ENCODE measurements at places on chromosomes 6 and 20.

GRCh38 chr20:33839591-33839990 is 28.4 kb downstream of the CHMP4B start:
- DNase-seq, result no peak

DNA sequence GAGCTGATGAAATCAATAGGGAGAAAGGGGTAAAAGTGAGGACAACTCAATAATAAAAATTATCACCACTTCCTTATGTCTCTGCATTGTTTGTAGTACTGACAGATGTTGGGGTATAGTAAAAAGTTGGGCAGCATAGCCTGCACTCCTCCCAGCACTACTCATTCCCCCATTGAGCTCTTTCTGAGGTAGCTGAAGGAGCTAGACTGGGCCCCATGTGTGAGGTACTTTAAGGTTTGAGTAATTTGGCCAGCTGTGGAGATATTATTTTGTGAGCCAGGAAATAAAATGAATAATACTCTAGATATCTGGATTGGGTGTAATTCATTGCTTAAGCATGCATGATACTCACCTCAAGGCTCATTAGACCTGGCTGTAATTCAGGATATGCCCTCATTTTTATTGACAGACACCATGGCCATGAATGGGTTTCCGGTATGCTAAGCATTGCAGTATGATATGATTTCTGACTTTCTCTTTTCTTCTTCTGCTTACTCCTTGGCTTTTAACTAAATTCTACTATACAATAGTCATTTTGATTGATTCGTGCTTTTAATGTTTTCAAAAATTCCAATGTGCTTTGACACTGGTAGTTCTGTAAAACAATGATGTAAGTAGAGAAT is 283.9 kb upstream of the RIMS1 start:
- no peak for DNase-seq

DNA sequence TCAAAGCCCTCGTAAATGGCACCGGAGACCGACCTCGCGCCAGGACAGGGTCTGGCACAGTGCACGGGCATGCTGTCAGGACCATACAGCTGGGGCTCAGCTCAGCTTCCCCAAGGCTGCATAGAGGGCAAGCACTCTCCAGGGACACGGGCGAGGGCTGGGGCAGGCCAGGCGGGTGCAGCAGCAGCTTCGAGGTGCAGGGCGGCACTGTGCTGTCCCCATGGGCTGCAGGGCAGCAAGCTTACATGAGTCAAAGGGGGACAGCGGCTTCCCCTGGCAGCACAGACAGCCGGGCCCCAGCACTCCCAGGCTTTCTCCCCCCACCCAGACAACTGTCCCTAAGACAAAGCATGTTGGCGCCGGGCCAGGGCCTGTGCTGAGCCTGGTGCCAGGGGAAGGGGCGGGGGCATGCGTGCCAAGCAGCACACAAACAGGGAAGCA is 25.7 kb downstream of the PSMG4 start:
- DNase-seq, result no peak

GRCh38 chr20:63226042-63226943 is 9.4 kb upstream of the BIRC7 start:
- DNase-seq, result no peak

GRCh38 chr6:37517411-37517812 is 17.7 kb upstream of the CCDC167 start:
- no peak for DNase-seq

GRCh38 chr6:28203201-28203600 is 21.9 kb upstream of the ZSCAN9 start:
- no peak for DNase-seq

GRCh38 chr6:72733045-72733444 is 111.2 kb downstream of the KCNQ5 start:
- DNase-seq, result no peak

DNA sequence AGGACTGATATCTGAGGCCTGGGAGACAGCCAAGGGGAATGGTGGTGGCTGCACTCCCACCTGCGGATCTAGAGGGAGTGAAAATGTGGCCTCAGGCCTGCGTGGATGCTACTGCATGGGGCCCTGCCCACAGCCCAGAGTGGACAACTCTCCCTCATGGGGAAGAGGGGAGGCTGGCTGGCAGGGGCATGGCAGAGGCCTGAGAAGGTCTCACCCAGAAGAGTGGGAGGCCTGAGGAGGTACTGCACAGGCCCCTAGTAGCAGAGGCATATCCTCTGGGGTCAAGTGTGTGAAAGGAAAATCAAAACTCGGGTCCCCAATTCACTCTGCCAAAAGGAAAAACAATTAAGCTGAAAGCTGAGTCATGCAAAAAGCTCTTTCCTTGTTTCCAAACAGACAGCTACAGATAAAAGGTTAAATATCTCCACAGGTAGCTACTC is 158.2 kb downstream of the AKAP7 start:
- DNase-seq, result no peak

GRCh38 chr20:46260480-46260879 is 47.8 kb downstream of the CDH22 start:
- no peak for DNase-seq

DNA sequence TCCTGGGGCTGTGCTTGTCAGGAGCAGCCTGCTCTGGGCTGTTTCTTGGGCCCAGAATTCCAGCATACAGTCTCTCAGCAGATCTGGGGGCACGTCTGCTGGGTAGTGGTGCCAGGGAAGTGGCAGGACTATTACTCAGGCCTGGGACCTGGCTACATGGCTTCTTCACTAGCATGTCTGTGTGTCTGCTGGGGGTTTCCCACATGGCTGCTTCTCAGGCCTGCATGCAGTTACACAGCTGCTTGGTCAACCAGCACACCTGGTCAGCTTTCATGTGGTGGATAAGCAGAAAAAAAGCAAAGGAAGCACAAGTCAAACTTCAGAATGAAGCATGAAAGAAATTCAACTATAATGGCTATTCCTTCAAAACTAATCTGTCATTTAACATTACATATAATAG is 316.2 kb upstream of the NOX3 start:
- no peak for DNase-seq

- DNase-seq, result no peak
These were observed 57.2 kb upstream of the IRAK1BP1 start for GRCh38 chr6:78810146-78810545.

- no peak for DNase-seq
These were observed 18.3 kb downstream of the PDE10A start for GRCh38 chr6:165644586-165645266.

- no peak for DNase-seq
These were observed 533 bp upstream of the RSPO3 start for GRCh38 chr6:127117979-127118297.

- no peak for DNase-seq
These were observed 45.9 kb upstream of the CSE1L start for GRCh38 chr20:48999890-49000870.

DNA sequence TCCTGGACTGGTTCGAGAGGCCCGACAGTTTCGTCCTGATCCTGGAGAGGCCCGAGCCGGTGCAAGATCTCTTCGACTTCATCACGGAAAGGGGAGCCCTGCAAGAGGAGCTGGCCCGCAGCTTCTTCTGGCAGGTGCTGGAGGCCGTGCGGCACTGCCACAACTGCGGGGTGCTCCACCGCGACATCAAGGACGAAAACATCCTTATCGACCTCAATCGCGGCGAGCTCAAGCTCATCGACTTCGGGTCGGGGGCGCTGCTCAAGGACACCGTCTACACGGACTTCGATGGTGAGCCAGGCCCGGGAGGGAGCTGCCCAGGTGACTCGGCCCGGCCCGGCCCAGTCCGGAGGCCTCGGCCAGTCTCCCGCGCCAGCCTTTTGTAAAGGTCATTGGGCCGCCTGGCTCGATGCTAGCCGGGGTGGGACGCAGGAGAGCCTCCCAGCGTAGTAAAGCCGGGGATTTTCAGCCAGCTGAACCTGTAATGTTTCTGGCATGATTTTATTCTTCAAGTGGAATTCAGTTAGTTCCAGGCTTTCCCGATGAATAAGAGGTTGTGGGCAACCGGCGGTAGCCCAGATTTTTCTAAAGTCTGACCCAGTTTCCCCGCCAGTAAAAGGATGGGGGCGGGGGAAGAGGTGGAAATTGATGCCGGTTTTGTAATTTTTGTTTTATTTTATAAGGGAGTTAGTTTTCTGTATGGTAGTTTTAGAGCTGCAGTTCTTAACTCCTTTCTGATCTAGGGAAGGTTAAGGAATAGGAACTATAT is 1.4 kb downstream of the PIM1 start:
- DNase-seq, result no peak

DNA sequence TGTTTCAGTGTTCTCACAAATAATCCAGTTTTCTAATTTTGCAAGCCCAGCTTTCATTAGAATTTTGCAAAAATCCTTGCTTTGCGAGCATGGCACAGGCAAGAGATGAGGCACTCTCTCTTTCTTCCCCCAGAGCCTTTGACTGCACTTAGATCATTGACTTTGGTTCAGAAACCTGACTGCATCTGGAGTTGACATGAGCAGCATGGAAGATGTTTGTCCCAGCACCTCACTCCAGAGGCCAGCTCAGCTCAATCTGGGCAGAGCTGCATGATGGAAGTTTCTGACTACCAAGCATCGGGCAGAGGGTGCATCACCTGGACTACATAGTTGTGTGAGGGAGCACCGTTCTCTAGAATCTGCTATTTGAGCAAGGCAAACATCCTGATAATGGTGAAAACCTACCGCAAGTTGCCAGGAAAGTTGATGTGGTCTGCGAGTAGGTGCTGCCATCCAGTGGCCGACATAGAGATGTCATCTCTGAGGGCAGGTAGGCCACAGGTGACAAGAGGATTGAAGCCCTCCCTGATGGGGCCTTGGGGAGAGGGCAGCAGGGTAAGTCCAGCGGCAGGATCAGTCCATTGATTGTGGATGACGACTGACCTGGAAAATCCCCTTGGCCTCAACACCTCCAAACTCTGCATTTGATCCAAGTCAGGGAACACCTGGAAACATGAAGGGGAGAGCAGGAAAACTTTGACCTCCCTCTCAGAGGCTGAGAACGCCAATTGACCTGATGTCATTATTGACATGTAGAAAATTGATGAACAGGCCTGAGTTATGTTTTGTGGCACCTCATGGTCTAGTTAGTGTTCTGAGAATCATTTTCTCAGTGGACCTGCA is 3.8 kb upstream of the LPA start:
- DNase-seq, result no peak

DNA sequence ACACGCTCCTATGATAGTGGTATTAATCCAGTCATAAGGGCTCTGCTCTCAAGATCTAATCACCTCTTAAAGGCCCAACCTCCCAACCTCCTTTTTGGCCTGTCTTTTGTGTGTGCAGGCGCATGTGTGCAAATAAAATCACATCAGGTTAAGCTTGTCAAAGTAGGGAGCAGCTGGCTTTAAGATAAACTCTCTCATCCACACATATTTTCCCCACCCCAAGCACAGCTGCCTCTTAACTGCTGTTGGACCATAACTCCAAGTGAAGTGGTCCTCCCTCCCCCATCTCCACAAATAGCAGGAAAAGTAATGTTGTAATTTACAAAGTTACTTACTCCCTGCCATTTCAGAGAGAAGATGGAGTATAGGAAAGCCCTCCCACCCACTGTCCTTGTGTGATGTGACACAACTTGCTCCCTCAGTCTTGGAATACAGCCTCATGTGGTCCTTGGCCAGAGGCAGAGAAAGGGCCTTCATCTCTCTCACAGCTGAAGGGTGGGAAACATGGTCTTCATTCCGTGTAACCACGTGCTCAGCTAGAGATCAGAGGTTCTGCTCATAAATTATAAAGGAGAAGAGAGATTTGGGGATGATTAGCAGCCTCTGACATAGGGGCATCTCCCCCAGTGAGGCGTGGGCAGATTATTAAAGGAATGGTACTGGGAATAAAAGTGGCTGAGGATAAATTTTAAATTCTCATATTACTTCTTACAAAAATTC is 74.8 kb upstream of the TPD52L1 start:
- DNase-seq, result no peak

DNA sequence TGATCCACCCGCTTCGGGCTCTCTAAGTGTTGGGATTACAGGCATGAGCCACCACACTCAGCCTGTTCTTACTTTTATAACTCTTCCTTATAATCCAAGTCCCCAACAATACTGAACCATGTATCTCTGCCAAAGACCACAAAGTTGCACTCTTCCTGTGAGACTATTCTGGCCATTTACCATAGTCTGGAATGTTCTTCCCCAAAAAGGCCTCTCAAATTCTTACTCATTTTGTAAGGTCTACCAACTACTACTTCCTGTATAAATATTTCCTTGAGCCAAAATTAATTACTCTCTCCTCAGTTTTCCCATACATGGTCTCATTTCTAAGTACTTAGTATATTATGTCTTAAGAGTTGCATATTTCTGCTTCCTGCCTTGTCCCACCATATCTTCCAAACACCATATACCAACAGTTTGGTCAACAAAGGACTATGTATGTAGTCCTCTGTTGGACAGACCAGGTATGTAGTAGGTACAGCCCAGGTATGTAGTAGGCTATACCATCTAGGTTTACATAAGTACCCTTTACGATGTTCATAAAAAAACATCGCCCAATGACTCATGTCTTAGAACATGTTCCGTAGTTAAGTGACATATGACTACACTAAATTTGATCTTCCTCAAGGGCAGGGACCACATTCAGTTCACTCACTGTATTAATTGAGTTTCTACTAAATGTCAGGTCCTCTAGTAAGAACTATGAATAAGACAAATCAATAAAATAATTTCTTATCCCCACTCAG is 22.0 kb downstream of the RANBP9 start:
- no peak for DNase-seq

GRCh38 chr6:16139556-16139955 is 10.7 kb downstream of the MYLIP start:
- no peak for DNase-seq

DNA sequence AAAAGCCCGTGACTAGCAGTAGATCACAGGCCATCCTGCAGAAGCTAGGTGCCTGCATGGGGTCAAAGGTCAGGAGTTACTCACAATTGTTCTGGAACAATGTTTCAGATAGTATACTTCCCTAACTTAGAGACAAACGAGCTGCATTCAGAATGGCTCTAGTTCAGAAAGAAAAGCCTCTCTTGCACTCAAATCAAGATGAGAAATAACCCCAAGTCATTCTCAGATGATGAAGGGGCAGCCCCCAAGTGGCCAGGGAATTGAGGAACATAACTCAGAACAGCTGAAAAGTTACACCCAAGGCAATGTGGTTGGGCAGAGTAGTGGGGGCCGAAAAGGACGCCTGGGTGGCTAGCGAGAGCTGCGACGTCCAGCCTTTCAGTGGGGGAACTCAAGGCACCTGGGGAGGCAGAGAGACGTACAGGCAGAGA is 27.8 kb downstream of the FYN start:
- no peak for DNase-seq

GRCh38 chr6:87706187-87706966 is 4.3 kb upstream of the AKIRIN2 start:
- DNase-seq, result peak; percentile 82
